ENCODE measurements at places on chromosomes 6 and 20.

GRCh38 chr6:131685266-131685780, 15.9 kb downstream of the OR2A4 start:
- no peak for DNase-seq

GRCh38 chr20:44394702-44395460, 39.4 kb downstream of the HNF4A start:
- peak; percentile 19 for DNase-seq

GRCh38 chr6:90497411-90497810, 89.5 kb downstream of the MAP3K7 start:
- no peak for DNase-seq

DNA sequence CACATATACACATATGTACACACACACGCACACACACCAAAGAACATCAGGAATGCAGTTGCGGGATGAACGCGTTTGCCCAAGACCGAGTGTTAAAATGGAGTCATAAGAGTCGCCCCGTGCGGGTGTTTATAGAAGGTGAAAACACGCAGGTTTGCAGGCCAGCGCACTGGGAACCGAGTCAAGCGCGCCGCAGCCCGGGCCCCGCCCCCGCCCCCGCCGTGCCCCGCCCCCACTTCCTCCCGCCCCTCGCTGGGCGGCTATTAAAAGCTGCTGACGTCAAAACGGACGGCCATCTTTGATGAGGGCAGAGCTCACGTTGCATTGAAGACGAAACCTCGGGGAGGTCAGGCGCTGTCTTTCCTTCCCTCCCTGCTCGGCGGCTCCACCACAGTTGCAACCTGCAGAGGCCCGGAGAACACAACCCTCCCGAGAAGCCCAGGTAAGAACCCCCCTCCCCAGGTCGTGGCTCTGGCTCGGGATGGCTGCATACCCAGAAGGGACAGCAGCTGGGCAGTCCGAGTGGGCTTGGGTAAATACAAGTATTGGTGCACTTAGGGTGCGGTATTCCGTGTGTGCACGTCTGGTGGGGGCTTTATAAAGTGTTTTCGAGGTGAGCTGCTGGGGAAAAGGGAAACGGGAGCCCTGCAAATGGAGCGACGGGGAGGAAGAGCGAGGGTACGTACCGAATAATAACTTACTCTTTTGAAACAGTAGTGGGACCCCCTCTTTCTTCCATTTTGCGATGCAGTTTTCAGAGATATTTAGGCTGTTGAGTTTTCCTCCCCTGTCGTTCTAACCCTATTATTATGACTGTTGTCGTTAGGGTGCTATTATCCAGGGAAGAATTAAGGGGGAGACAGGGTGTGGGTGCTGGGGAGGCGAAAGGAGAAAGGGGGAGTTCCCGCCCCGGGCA, at the start of gene SNAP25:
Gene SNAP25 (plus strand): TSS at position 295 of the 916 bp plus-strand sequence. CDS start 56,662 bp downstream, outside the sequence.
- DNase-seq = peak; percentile 92

DNA sequence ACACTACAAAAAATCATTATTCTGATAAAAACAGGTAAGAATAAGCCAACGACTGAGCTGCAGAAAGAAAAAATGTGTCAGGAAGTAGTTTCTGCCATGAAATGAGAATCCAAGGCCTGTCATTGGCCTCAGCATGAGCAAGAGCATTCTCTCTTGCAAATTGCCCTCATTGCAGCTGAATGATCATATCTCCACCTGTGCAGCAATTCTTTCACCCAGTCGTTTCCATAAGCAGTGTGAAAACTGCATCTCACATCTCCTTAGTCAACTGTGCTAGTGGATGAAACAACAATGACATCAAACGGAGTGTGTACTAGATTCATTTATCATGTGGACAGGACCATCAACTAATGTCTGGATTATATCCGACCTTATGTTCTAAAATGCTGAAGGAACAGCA, 88.2 kb upstream of the STXBP5 start:
- DNase-seq = no peak

DNA sequence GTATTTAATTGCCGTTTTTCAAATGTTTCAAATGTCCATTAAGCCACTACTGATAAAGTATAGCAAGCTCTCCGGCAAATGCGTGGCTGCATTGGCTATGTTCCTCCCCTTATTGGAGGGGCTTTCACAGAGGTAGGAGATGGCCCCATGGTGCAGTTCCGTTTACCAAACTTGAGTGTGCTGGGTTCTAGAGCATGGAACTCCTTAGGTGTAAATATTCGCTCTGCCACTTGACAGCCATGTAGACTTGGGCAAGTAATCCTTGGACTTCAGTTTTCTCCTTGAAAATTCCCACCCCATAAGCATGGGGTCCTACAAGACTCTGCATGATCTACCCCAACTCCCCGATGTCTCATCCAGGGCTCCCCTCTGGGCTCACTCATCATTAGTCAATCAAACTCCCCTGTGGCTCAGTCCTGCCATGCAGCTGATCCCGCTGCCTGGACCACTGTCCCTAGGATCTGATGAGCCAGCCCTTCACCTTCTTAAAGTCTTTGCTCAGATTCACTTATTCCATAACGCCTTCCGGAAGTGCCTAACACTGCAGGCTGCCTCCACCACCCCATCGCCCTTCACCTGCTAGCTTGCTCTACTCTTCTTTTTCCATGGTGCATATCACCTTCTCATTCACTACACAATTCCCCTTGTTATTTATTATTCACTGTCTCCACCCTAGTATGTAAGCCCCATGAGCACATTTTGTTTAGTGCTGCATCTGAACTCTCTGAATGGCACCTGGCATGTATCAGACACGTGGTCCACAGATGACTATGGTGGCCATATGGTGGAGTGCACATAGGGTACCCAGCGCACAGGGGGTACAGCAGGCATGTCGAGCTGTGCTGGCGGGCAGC, 18.8 kb downstream of the PRR18 start:
- DNase-seq = no peak

GRCh38 chr6:40931931-40932330, 107.1 kb downstream of the UNC5CL start:
- no peak for DNase-seq

- DNase-seq = peak; percentile 48
Observed at GRCh38 chr6:129679758-129680157, 30.2 kb downstream of the ARHGAP18 start.

DNA sequence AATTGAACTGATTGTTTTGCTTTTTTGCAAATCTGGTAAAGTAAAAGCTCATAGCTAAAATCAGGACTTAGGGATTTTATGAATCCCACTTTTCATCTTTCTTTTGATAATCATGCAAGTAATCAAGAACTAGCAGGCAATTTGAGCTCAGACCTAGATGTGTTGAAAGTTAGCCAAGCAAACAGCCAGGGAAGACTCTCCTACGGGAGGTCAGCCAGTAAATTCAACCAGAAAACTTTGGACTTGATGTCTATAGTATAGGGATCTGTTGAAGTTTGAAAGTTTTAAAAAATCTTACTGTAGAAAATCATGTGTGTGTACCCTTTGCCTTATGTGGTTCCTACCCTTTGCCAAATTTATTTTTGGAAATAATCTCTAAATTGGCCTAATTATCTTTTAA, 95.0 kb upstream of the TPD52L1 start:
- no peak for DNase-seq

DNA sequence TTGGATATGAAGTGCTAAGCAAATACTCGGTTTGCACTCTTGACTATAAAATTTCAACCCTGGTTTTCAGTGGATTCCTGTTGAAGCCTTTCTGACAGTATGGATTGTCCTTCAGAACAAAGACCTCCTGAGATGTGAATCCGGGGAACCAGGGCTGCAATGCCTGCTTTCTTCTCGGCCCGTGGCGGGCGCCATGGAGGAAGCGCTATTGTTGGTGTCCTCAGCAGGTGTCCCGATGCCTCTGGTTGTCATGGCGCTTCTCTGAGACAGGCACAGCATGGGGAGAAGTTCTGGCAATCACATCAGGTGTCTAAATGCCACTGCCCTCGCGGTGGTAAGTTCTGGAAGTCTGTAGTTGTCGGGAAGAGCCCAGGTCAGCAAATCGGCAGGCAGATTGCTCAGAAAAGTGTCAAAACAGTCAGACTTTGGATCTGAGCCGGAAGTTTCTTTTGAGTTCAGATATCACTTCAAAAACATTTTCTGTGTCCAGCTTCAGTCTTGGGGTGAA, 188.5 kb downstream of the CDH4 start:
- DNase-seq = no peak

DNA sequence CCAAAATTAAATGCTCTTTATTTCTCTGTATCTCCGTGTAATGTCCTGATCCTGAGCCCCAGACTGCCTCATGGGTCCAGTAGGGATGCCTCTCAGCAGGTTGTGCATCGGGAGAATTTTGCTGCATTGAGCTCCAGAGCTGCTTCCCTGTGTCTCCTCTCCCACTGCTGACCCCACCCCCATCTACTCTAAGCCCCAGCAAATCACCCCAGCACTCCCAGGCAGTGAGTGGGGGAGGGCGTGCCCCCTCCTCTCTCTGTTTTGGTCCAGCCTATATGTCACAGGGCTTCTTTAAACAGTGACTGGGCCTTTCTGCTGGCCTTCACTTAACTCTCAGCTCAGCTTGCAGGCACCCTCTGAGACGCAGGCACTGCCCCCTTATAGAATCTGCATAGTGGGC, 228.8 kb upstream of the QKI start:
- no peak for DNase-seq

- DNase-seq = no peak
Observed at GRCh38 chr6:20814494-20814893, 280.2 kb downstream of the CDKAL1 start.

DNA sequence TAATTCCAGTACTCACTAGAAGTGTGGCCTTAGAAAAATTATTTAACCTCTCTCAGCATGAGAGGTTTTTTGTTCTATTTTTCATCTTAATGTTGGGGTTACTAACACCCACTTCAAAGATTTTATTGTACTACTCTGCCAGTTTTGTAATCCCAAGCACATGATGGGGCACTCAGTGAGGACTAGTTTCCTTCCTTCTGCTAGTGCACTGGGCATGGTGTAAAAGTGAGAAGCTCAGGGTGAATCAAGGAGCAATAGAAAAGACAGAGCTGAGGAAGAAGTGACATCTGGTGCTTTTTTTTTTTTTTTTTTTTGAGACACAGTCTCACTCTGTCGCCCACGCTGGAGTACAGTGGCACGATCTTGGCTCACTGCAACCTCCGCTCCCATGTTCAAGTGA, 439.4 kb upstream of the ARID1B start:
- no peak for DNase-seq

GRCh38 chr6:163651915-163652668, 237.6 kb downstream of the QKI start:
- peak; percentile 21 for DNase-seq

DNA sequence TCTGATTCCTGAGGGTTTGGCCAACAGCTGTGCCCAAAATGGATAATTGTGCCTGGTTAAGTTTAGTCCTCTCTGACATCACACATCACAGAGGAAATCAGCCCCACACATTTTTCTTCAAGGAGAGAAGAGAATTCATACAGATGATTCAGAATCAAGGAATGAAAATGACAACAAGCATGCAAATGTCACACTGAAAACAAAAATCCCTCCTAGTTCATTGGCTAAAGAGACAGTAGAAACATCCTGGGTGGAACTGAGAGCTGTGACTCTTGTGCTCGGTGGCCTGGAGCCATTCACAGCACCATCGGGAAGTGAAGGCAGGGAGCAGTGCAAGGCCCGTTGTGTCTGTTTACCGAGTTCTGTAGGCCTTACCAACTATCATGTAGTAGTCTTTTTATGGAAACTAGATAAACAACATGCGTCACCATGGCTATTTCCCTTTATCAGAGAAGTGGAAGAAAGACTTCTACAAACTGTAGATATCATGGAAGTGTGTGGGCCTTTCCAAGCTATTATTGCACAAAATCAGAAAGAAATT, 81.7 kb upstream of the TENT5A start:
- peak; percentile 88 for DNase-seq

DNA sequence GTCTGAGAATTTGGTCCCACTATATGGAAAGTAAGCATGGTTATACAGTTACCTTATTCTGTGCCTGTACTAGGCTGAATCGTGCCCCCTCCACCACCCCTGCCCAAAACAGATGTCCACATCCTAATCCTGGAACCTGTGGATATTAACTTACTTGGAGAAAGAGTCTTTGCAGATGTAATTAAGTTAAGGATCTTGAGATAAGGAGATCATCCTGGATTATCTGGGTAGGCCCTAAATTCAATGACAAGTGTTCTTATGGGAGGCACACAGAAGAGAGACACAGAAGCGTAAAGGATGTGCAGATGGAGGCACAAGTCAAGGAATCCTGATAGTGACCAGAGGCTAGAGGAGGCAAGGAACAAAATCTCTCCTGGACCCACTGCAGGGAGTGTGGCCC, 116.7 kb upstream of the MAN1A1 start:
- DNase-seq = no peak

DNA sequence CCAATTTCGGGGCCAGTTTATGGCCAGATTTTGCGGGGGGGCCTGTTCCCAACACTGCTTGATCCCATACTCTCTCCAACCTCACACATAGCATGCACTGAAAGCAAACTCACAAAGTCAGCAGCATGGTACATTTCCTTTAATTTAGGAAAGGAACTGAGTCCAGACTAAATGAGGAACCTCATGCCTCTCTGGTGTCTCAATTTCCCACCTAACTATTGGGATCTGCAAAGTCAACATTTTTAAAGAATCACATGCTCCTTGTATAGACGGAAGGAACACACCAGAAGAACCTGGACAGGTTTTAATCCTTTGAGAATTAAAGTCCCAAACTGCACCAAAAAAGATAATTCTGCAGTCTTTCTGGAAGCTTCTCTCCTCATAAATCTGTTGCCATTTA, 33.3 kb downstream of the FAM50B start:
- no peak for DNase-seq

GRCh38 chr6:39273406-39273821, 40.8 kb downstream of the KCNK17 start:
- DNase-seq = no peak

- no peak for DNase-seq
Observed at GRCh38 chr6:5303682-5304081, 42.4 kb downstream of the FARS2 start.

DNA sequence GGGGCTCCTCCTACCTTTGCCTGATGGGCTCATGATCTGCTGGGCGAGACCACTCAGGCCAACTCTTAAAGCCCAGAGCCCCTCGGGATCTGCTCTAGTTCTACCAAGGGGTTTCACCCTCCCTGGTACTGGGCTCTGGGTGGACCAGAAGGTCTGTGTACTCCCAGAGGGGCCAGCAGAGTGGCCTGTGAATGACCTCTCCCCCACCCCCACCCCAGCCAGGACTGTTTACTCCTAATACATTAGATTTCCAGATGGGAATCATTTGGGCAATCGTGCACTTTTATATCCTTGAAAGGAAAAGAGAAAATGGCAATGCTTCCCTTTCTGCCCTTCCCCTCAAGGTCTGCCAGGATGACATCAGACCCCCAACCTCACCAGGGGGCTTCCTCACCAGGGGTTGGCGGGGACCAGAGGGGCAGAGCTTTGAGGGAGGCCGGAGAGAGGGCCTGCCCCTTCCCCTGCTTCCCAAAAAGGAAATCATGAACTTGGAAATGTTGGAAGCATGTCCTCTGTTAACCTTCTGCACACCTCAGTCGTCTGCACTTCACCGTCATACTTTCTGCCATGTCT, 37.1 kb upstream of the PMEPA1 start:
- no peak for DNase-seq

DNA sequence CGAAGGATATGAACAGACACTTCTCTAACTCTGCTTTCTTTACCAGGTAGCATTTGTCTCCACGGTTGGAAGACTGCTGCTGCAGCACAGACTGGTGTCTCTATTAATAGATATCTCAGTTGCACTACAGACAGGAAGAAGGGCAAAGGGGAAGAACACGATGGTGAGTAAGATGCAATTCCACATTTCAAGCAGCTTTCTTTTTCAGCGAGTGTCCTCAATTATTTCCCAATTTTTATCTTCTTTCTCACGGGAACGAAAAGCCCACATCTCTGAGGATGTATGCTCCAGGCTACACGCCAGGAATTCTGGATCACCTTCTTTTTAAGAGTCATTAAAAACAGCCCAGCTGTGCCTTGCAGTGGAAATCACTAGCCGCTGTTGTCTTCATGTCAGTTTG, 311.6 kb upstream of the ECI2 start:
- no peak for DNase-seq
